Caki2 (cell line): ENCODE measurements at places on chromosomes 3 and 15. TPM values are rescaled to one million over a fixed set of nuclear protein-coding genes. Genes with fewer than 3 reads are reported as not detected.

GRCh38 chr15:73317651-73318462 lies 50.9 kb downstream of the HCN4 start:
- no peak for DNase-seq

Gene AGBL1
- total RNA-seq = not detected in 2 replicates

DNA sequence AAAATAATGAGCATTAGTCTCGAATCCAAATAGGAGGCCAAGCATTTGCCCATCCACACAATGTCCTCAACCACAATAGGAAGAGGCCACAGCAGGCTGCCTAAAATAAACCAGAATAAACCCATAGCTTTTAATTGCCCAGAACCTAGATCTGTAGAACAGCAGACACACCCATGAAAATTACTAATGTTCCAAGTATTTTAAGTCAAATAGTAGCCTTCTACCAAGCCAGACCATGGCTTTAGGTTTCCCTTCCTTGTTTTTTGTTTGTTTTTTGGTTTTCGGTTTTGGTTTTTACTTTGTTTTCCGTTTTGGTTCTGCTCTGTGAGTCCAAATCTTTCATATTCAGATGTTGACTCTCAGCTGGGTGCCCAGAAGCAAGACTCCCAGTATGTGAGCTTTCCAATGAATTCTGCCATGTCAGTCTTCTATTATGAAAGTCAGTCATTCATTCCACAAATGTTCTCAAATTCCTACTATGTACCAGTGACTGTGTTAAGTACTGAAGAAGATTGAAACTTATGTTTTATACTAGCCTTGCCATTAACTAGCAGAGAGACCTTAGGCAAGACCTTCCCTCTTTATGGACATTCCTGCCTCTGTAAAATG lies 57.8 kb upstream of the BOC start:
- no peak for DNase-seq

DNA sequence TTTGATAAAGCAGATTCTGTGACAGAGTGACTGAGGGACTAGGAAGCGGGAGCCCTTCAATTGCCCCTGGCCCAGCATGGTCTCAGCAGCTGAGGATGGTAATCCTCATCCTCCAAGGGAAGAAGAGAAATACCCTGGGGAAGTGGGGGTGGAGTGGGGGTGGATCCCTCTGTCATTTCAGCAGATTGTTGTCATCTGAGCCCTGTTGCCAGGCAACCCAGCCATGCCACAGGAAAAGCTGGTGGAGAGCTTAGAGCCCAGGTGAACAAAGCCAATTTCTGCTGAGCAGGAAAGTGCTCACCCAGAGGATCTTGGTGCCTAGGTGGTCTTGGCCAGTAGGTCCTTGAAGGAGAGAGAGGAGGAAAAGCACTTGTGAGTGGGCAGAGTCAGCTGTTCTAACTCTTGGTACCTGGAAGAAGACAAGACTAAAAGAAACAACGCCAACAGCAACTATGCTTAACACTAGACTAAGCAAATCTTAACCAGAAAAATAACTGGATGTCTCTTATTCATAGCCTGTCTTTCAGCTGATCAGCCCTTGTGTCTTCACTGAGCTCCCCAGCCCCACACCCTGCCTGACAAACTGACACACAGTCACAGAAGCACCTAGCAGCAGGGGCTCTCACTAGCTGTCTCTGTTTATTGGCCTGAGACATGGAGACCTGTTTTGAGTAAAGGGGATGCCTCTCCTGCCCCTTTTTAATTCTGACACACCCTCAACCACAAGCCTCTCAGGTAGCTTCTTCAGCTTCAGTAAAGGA lies 40.1 kb upstream of the DCLK3 start:
- no peak for DNase-seq

Gene CCDC39
- not detected in 2 replicates for total RNA-seq

Gene GOLGA8A
- total RNA-seq = 4.8 and 5.8 TPM in 2 replicates

Gene MKRN2OS
- total RNA-seq = not detected in 2 replicates

Gene ZBED2
- total RNA-seq = 7.1 and 14.9 TPM in 2 replicates

DNA sequence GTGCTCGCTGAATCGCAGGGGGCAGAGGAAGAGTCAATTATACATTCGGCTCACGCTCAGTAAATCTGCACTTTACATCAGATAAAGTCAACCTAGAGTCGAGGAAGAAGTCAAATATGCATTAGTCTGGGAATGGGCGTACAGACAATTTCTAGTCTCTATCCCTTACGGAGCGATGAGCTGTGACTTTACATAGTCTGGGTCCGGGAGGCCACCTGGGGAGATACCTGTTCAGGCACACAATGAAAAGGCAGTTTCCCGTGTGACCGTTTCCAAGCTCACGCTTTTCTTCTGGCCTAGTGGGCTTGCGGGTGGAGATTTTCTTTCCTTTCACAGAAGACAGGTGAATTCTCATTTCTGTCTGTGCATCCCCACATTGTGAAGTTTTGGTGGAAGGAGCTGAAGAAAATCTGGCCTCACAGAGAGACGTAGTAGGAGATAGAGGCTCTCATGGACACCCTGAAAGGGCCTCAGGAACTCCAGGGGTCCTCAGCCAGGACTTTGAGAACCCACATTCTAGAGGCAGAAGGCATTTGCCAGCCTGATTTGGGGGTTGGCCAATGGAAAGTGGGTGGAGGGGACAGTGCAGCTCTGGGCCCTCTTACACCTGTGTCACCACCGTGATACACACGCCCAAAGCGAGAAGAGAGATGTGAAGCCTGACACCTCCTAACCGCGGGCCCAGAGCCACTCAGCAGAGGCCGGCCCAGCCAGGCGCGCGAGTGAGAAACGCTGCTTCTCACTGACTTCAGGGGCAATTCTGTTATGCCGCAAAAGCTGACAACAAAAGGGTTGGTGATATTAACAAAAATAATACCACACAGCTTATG lies 10.7 kb upstream of the OCA2 start:
- no peak for DNase-seq
